Activated T-cell treated with anti-CD3 and anti-CD28 coated beads, Interleukin-2, amount 50 U/mL, for 4 hours (primary cell): ENCODE measurements at places on chromosomes 11 and 22. TPM values are rescaled to one million over a fixed set of nuclear protein-coding genes. Genes with fewer than 3 reads are reported as not detected.

The NXPE1 gene
- not detected for total RNA-seq

The OR2AG2 gene
- not detected for total RNA-seq

The ZDHHC8 gene
- 89.5 TPM for total RNA-seq

The OMP gene
- total RNA-seq: not detected

The AASDHPPT gene
- total RNA-seq: 55.9 TPM

The GGTLC3 gene
- not detected for total RNA-seq

The RANBP1 gene
- total RNA-seq: 453 TPM

The KCNE3 gene
- total RNA-seq: not detected
